ENCODE measurements at places on chromosomes 3 and 15.
A peak's percentile ranks its signal among the peaks of the same experiment; 100 is the strongest.

- no peak for DNase-seq
These were observed 220.0 kb downstream of the TBL1XR1 start for GRCh38 chr3:176977331-176977730.

DNA sequence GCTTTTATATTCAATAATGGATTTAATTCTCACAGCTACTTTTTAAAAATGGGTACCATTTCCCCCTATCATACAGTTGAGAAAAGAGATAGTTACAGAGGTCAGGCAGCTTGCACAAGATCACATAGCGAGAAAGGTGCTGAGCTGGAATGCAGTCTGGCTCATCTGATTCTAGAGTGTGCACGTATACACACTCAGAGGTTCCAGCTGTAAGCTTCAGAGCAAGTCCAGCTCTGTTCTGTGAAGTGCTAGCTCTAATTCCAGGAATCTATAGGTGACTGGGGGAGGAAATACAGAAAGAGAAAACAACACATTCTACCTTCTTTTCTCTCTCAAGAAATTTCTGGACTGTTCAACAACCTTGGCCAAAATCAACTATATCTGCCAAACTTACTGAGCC lies 318.7 kb downstream of the FOXP1 start:
- no peak for DNase-seq

DNA sequence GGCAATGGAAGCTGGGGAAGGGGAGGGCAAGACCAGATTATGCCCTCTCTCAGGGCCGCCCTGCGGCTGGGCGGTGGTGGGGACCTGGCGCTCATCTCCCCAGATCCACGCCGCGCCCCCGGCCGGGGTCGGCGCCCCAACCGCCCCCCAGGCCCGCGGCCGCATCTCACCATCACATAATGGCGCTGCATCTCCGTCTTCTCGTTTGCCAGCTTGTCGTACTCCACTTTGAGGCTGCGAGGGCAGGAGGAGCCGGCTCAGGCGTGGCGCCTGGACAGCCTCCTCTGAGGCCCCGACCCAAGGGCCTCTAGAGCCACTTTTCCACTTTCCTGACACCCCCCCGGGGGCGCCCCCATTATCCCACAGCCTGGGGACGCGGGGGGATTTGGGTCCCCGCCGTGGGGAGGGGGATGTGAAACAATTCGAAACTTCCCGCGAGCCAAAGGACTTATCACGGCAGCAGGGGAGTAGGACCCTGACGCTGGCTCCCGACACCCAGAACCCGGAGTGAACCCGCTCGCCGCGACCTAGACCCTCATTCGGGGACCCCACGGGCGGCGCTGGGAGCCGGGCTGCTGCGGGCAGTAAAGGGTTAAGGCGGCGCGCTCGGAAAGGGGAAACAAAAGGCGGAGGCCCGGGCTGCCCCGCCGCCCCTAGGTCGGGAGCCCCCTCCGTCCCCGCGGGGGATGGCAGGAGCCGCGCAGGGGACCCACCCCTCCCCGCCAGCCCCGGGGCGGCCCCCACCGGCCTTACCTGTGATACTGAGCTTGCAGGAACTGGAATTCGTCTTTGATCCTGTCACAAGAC lies 2.1 kb downstream of the TLE3 start:
- DNase-seq, result peak; percentile 63

DNA sequence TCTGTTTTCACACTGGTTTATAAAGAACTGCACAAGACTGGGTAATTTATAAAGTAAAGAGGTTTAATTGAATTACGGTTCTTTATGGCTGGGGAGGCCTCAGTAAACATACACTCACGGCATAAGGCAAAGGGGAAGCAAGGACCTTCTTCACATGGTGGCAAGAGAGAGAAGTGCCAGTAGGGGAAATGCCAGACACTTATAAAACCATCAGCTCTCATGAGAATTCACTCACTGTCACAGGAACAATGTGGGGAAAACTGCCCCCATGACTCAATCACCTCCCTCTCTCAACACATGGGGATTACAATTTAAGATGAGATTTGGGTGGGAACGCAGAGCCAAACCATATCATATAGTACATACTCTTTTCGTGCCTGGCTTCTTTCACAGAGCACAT lies 42.4 kb downstream of the MAP2K1 start:
- no peak for DNase-seq

GRCh38 chr15:69610858-69611257 lies 158.2 kb downstream of the RPLP1 start:
- no peak for DNase-seq

GRCh38 chr3:161415506-161416231 lies 44.4 kb upstream of the SPTSSB start:
- no peak for DNase-seq

GRCh38 chr3:112794622-112795172 lies 52.0 kb downstream of the CD200R1L start:
- DNase-seq, result peak; percentile 17

DNA sequence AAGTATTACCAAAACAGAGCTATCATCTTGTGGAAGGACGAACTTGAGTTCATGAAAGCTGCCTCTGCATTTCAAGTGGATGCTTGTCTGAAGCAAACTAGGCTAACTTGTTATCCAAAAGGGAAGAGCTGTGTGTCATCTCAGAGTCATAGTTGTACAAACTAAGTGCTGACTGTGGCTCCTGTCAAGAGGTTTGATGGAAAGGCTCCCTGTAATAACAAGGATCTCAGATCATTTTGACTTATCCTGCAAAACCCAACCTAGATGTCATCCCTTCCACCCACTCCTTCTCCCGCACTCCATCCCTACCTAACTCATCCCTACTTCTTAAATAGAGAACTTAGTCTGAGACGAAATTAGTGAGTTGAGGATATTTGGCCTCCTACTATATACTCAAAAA lies 110.8 kb downstream of the NR2E3 start:
- no peak for DNase-seq

DNA sequence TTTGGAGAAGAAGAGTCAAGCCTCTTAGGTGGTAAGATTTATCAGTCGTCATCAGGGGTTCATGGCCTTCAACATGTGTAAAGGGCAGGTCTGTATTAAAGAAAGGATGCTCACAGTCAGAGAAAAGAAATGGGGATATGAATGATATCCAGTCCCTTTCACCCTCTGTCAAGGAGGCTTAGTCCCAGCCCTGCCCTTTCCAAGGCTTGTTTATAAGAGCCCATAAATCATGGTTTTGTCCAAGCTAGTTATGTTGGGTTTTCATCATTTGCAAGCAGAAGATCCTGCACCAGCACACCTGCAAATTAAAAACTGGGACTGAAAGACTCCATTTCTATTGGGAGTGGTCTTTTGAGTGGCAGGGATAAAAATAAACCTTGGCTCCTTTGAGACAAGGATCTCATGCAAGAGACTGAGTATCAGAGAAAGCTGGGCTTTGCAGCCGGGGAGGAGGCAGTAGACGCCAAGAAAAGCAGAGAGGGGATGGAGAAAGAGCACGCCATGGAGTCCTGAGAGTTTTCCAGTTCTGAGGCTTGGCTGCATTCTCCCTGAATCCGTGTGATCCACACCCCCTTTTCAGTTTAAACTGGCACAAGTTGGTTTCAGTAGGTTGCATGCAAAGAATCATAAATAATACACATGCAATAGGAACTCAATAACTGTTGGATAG lies 12.6 kb upstream of the PDIA5 start:
- DNase-seq, result no peak

GRCh38 chr3:184741259-184741556 lies 29.3 kb upstream of the MAGEF1 start:
- DNase-seq, result no peak

GRCh38 chr3:46714728-46715506 lies 2.8 kb downstream of the PRSS50 start:
- no peak for DNase-seq

DNA sequence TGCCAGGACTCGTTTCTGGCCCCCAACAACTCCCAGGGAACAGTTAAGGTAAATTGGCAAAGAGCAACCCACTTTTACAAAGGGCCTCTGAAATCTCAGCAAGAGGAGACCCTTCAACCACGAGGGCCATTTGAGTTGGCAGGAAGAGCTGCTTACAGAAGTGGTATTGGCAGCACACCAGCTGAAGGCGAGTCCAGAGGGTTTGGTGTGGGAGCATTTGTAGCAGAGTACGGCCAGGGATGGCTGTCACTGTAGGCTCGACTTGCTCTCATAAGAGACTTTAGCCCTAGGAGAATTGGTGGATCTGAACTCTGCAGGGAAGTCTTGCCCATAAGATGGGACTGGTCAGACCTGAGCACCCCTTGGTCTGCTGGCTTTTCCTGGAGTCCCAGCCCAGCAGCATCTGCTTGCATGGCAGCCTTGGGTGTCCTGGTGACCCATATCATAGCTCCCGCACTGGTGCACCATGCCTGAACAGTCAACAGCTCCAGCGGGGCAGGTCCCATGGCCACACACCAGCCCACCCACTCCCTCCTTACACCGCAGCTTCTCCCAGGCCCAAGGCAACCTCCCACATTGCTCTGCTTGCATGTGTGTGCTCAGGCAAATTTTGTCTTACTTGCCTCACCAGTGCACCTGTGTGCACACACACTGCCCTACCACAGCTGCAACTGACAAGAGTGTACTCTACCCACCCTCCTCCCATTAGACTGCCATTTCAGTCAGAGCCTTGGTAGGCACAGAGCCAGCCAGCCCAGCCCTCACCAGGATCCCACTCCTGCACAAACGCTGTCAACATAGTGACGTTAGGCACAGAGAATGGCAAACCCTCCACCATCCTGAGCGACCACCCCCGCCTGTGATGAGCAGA lies 861.6 kb upstream of the DPPA4 start:
- DNase-seq, result no peak

GRCh38 chr3:65483480-65483879 lies 555.2 kb downstream of the MAGI1 start:
- DNase-seq, result no peak

DNA sequence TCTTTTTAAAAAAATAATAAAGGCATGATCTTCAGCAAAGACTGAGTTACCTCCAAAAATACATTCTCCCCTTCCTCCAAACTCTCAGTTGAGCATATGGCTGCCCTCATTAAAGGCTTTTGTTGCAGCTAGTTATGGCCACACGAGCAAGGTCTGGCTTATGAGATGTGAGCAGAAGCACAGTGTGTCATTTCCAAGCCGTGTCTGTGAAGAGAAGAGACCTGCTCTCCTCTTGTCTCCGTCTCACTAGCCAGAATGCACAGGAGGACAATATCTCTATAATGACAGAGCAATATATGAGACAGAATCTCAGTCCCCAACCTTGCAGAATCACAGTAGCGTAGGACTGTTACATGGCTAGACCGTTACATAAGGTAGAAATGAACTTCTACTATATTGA lies 152.3 kb downstream of the MAGI1 start:
- no peak for DNase-seq

GRCh38 chr3:143529018-143529478 lies 319.2 kb downstream of the SLC9A9 start:
- DNase-seq, result peak; percentile 0

Data from CD4-positive, alpha-beta T cell treated with Interleukin-12 subunit alpha and Interleukin-12 subunit beta, for 1 hour (primary cell).